ENCODE measurements at places on chromosomes 12 and 14.
A peak's percentile ranks its signal among the peaks of the same experiment; 100 is the strongest.

- peak; percentile 75 for DNase-seq
Observed at GRCh38 chr12:4269279-4269991, 4.1 kb upstream of the CCND2 start.

- no peak for DNase-seq
Observed at GRCh38 chr14:94767321-94767878, 2.5 kb downstream of the GSC start.

GRCh38 chr12:72057330-72057914, 118.8 kb downstream of the TPH2 start:
- no peak for DNase-seq

- peak; percentile 77 for DNase-seq
Observed at GRCh38 chr12:54028314-54029201, at the start of gene HOXC6. Gene HOXC6 (plus strand): TSS chr12:54028440. CDS start chr12:54028522, 82 bp downstream.

DNA sequence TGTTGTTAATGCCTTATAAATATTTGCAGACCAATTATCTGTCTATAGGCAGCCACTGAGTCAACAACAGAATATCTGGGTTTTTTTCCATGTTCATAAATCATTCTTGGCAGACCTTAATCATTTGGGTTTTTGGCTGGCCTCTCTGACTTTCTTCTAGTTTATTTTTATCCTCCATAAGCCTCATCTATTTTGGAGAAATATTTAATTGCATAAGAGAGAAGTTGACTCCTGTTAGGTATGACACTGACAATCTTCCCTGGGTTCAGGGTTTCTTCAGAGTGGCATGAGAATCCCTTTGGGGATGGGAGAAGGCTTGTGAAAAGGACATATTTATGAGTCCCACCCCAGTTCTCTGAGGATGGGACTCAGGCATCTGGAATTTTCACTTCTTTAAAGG, 299.8 kb downstream of the NRXN3 start:
- DNase-seq: no peak

- DNase-seq: no peak
Observed at GRCh38 chr14:105492031-105492970, 1.3 kb downstream of the TEDC1 start.

DNA sequence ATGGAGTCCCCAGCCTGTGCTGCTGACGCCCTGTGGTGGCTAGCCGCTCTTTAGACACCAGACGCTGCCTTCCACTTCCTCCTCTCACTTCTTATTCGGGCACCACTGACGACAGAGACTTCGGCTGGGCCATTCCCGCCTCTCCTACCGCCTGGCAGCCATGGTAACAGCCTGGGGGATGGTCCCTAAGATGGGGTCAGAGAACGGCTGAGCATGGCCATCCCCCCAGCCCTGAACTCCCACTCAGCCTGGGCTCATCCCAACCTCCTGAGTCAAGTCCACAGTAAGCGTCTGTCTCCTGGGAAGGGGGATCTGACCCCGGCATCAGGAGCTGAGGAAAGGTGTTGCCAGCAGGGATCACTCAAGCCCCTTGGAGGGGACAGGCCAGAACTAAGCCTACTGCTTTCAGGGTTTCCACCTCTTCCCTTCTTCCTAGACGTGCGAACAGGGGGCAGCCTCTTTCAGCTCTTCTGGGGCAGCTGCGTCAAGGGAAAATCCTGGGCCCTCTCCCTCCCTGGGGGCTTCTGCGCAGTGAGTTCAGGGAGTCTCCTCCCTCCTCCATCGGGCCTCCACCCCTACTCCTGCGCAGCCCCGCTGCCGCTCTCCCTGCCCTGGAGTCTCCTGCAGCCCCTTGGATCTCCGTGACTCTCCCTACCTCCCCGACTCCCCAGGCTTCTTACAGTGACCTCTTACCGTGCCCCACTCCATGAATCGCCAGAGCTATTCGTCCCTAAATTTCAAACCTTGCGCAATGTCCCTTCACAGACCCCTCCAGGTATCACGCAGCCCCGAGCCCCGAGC, 643 bp upstream of the TAMALIN start:
- peak; percentile 91 for DNase-seq

GRCh38 chr14:72824051-72824450, 69.8 kb downstream of the DPF3 start:
- no peak for DNase-seq

DNA sequence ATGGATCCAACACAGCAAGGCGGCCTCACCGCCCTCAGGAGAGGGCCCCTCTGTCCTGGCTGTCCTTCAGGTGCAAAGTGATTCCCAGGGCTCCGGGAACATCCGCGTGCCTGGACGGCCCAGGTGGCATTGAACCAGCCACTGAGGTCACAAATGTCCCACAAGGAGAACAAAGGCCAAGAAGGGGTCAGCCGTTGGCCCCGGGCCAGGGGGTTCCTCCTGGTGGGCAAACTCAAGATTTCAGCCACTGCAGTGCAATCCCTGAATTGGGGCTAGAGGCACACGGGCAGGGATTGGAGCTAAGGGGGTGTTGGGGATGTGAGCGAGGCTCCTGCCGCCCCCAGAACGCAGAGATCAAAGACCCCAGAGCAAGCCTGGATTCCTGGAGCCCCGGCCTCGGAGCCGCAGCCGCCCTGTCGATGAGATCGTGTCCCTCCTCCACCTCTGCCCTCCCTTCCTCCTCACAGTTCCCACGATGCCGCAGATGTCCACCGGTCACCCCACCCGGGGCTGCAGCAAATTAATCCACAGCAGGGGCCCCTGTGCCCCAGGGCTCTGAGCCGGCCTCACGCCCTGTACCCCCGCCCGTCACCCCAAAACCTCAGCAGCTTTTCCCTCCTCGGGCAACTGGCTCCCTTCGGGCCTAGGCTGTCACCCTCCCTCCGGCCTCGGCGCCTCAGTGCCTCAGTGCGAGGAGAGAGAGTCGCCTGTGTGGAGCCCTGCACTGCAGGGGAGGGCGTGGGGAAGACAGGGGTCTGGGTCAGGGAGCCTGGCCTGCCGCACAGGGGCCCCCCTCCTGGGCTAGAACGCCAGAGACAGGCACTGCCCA, 56.7 kb upstream of the GALNT9 start:
- DNase-seq: no peak

DNA sequence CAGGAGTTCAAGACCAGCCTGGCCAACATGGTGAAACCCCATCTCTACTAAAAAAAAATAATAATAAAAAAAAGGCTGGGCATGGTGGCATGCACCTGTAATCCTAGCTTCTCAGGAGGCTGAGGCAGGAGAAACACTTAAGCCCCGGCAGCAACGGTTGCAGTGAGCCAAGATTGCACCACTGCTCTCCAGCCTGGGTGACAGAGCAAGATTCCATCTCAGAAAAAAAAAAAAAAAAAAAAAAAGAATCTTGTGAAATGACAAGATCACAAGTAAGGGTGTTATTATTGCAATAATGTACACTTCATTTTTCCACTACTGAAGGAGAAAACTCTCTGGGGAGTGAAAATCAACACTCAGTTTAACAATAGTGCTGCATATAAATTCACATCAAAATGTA, 8.8 kb upstream of the PTGR2 start:
- no peak for DNase-seq

DNA sequence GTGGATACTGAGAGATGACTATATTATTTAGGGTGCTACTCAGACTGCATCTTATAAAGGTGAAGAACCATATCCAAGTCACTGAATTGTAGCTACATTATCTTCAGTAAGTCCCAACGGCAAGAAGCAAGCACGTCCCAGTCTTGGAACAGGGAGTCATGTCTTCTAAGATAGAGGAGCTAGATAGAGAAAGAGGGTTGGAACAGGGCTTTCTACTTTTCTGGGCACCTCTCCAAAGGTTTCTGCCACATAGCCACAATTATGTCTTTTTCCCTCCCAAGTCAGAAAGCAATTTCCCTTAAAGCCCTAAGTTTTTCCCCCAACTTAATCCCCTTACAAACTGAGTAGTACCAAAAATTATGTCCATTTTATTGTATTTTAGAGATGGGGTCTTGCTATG, 22.4 kb downstream of the MAPK1IP1L start:
- DNase-seq: no peak

DNA sequence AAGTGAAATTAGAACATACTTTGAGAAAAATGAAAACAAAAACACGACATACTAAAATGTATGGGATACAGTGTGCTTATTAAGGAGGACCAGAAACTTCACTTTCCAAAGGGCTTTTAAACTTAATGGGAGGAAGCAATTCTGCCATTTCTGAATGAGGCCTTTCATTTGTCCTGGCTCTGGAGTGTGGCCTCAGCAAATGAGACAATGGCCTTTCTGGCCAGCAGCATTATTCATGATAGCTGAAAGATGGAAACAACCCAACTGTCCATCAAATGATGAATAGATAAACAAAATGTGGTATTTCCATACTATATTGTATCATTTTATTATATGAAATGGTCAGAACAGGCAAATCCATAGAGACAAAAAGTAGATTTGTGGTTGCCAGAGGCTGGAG, 338.6 kb downstream of the CEP128 start:
- no peak for DNase-seq

- peak; percentile 46 for DNase-seq
Observed at GRCh38 chr12:11927286-11927935, 143.3 kb upstream of the BCL2L14 start.

DNA sequence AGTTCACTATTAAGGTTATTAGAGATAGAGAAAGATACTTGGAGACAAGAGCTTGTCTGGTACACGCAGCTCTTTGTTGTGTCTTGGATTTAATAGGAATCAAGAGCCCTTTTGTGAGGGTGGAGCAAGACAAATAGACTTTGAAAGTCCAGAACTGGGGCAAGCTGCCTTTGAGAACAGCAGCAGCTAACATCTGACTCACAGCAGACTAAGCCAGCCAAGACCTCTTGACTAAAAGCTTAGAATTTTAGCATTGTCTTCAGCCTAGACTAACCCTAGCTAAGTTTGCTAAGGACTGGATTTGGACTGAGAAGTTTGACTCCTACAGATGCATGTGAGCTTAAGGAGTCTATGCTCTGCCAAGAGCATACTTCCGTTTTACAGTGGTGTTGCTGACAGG, 201.9 kb upstream of the RBM19 start:
- no peak for DNase-seq

- no peak for DNase-seq
Observed at GRCh38 chr12:99392091-99392850, 255.3 kb upstream of the GARIN6 start.

DNA sequence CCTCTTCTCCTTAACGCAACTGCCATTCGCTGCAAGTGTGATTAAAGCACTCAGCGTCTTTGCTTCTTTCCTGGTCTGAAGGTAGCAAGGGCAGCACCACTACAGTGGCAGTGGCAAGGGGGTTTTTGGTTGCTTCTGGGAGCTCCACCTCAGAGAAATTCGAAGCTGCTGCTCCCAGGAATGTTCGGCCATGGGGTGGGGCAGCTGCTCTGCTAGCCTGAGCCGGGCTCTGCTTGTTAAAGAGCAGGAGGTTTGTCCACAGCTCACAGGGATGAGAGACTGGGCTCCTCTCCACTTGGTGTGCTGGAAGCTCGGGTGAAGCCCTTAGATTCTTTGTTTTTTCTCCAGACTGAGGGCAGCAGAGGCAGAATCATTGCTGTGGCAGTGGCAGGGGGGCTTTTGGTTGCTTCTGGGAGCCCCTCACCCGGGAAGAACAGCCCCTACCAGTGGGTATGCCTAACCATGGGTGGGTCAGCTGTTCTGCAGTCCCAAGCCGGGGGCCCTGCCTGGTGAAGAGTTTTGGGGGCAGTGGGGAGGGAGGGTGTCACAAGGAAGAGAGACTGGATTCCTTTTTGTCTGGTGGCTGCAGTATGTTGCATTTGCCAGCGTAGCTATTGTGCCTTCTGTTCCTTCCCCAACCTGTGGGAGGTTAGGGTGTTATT, 340.2 kb downstream of the AEBP2 start:
- DNase-seq: no peak

GRCh38 chr14:94174604-94175010, 485 bp downstream of the PPP4R4 start:
- DNase-seq: no peak

DNA sequence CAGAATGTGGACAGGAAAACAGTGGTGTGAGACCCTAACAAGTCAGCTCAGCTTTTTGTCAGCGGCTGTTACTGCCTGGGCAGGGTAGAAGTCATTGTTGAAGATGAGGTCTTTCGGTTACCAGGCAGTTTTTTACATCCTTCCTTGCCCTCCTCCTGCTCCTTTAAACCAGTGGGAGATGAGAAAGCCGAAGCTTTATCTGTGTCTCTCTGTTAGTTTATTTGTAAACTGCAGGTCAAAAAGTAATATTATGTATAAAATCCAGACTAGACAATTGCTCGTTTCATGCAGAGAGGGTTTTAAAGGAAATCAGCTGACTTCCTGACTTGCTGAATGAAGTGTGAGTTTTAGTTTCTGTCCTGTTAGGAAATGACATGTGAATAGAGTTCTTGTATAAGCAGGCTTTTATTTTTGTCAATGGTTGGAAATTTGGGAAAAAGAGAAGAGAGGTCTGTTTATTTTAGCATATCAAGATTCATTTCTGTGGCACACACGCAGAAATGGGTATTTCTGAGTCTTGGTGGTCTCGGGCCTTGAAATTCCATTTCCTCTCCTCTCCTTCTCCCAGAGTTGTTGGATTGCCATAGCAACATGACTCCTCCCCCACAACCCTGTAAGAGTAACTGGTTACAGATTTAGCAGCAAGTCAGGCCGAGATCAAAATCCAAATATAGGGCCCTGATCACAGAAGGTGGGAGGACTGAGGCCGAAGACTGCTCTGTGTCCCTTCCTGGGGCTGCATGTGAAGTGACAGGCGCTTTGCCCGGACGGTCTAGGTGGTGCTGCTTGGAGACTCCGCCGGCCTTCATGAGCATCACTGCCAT, 60.8 kb downstream of the SAMD4A start:
- DNase-seq: peak; percentile 12

DNA sequence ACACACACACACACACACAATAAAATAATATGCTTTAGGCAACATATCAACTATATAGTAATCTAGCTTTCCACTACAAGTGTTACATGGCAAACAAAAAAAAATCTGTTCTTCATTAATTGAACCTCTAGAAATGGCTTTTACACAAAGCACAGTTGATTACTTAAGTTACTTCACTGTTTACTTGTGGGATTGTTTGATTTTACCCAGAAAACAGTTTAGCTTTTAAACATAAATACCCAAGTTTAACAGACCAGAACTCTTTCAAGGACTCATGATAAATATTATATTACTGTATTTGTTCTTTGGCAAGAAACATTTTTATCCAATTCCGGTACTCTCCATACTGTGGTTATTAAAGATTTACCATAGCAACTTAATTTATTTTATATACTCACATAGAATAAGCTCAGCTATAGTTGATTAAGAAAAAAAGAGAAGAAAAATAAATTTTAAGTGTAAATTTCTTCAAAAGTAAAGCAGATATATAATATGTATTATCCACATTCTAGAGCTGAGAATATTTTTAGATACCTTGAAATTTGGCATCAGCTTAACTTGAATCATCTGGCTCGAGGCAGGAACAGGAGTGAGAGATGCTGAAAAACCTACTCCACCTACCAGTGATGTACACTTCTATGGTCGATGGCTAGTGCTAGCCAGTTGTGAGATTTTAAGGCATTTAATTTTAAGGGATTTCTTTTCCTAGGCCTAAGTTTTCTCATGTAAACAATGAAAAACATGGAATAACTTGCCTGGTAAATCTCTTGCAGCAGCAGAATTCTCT, 126.0 kb downstream of the BTG1 start:
- no peak for DNase-seq

GRCh38 chr14:60648934-60649874, at the start of gene SIX1:
Gene SIX1 (minus strand): TSS chr14:60649477. CDS start chr14:60649189, 288 bp downstream.
- DNase-seq: peak; percentile 64
